A549 treated with AZD2906 at 1 μM for 4 hours (cell line): ENCODE measurements at places on chromosomes 16 and 17. TPM values are rescaled to one million over a fixed set of nuclear protein-coding genes. Genes with fewer than 3 reads are reported as not detected.

Gene PNMT
- total RNA-seq: 0.10 to 0.68 TPM (median 0.63 TPM) in 5 replicates

Gene TMEM238L
- total RNA-seq: not detected in 5 replicates

Gene RHBDF1
- 18.9 to 30.3 TPM (median 28.2 TPM) in 5 replicates for total RNA-seq

Gene CCL11
- total RNA-seq: not detected in 5 replicates

Gene AOC3
- total RNA-seq: 1.0 to 1.6 TPM (median 1.3 TPM) in 5 replicates

Gene CCL22
- 0.05 to 0.07 TPM (median 0.05 TPM) in 4 of 5 replicates, not detected in the other for total RNA-seq

Gene CCDC144A
- total RNA-seq: 0.79 to 1.6 TPM (median 1.2 TPM) in 5 replicates

Gene SLC35G6
- not detected in 5 replicates for total RNA-seq

Gene CPPED1
- 26.0 to 29.1 TPM (median 26.9 TPM) in 5 replicates for total RNA-seq

Gene TNP2
- total RNA-seq: not detected in 5 replicates

Gene TLCD3B
- 0.22 to 0.39 TPM (median 0.26 TPM) in 5 replicates for total RNA-seq

Gene KRTAP3-1
- total RNA-seq: not detected in 5 replicates

Gene EVPLL
- total RNA-seq: not detected in 5 replicates

Gene UMOD
- not detected in 5 replicates for total RNA-seq

Gene DBNDD1
- 49.9 to 66.7 TPM (median 63.5 TPM) in 5 replicates for total RNA-seq
